ENCODE measurements at places on chromosomes 6 and 20.

DNA sequence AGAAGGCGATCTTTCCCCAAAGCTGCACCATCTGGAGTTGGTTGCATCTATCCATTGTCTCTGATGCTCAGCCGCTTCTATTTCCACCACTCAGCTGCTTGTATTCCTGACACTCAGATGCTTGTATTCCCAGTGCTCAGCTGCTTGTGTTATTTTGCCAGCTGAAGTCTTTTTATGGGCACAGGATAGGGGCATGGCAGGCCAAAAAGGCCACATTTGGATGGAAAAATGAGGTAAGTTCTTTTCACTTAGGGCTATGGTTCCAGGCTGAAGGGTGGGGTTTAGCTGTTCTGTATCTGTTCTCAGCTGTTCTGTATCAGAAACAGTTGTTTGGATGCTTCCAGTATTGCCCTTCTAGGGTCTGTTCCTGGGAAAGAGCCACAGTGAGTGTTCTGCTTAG, 944.9 kb downstream of the QKI start:
- no peak for DNase-seq

GRCh38 chr20:63748070-63748933, 8.7 kb downstream of the SLC2A4RG start:
- no peak for DNase-seq

DNA sequence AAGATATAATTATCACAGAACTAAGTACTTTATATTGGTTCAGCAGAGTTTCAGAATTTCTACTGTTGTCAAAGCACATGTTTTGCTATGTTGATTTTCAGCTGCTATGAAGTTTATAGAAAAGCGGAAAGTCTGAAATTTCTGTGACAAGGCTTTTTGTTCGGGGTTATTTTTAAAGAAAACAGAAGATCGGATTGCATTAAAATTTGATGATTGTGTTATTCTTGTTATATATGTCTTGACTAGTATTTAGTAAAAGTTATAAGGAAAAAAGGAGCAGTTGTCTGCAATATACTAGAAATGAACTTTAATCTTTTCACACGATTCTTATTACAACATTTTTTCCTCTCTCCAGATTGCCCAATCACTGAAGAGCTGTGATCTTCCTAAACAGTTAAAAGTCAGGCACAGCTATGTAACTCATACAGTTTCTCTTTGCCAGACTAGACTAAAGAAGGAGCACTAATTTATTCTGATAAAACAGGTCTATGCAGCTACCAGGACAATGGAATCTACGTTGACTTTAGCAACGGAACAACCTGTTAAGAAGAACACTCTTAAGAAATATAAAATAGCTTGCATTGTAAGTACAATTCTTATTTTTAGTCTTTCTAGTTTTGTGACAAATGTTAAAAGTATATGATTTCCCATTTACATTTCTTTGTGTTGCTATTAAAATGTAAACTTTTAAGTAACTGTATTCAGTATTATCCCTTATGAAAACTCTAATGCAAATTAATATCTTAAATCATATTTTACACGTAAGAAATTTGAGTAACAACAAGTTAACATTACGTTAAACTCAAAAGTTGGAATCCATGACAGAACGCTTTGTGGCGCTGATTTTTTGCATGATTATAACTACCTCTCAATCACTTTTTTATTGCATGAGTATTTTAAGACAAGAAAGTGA, at the start of gene ENPP3:
TSS of gene ENPP3 (plus strand) at position 423 of the 913 bp plus-strand sequence. CDS start at position 506, 83 bp downstream.
- DNase-seq = no peak

DNA sequence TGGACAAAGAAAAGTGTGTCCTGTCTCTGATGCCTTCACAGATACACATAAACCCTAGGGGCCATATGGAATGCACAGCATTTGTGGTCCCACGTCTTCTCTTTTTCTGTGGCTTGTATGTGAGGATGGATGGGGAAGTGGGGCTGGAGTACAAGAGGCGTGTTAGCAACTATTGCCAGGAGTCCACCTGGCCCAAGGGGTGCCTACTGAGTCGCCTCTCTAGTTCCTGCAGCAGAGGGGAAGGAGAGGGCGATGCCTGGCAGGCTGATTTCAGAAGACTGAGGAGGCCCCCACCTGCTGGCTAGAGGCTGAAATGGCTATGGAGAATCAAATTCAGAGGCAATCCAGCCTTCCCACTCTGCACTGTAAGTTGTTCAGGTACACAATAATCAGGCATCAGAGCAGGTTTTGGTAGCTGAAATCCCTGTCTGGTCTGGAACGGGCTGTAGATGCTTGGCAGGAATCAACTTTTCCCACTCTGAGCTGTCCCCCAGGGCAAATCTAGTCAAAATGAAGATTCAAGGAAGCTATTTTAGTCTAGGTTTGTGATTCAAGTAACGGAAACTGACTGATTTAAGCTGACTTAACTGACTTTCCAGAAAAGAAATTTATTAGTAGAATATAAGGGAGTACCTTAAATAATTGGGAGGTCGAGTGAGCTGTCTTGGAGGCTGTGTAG, 14.9 kb upstream of the PPARD start:
- DNase-seq = peak; percentile 66

GRCh38 chr20:1874450-1875182, 20.6 kb upstream of the SIRPA start:
- DNase-seq = no peak

- peak; percentile 15 for DNase-seq
Measured at GRCh38 chr20:56865055-56865454, 235.9 kb downstream of the TFAP2C start.

- DNase-seq = no peak
Measured at GRCh38 chr20:7696311-7696710, 243.9 kb downstream of the HAO1 start.

- no peak for DNase-seq
Measured at GRCh38 chr6:137496909-137497720, 2.9 kb upstream of the OLIG3 start.

GRCh38 chr6:116278854-116279231, 887 bp downstream of the TSPYL1 start:
- DNase-seq = no peak

DNA sequence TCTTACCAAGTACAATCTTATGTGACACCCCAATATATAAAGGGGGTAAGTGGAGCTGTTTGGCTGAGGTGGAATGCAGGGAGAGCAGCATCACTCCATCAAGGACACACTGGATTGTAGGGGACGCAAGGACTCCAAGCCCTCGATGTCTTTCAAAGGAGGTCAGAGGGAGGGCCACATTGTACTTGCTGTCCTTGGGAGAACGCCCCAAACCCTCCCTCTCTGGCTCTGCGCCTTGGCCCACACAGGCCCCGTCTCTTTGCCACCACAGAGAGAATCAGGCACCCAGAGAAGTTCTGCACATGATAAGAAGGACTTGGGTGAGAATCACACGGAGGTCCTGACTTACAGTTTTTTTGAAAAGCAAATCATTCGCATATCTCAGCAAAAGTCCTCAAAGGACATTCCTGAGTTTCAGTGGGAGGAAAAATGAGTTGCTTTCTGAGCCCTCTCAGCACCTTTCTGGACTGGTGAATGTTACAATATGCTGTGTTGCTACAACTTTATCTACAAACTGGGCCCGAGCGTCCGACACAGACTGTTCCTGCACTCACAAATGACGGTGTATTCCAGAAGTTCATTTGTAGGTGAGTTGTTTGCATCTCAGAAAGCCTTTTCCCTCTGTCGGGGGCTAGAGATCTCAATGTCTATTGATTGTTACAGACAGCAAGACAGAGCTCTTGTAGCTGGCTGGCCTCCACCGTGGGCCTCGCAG, 92.5 kb upstream of the AKAP12 start:
- DNase-seq = no peak

GRCh38 chr20:33568868-33569801, 79.2 kb downstream of the CBFA2T2 start:
- no peak for DNase-seq

GRCh38 chr6:106170030-106170791, 84.1 kb downstream of the PRDM1 start:
- DNase-seq = no peak

- DNase-seq = no peak
Measured at GRCh38 chr6:144223686-144224085, 61.4 kb upstream of the UTRN start.

DNA sequence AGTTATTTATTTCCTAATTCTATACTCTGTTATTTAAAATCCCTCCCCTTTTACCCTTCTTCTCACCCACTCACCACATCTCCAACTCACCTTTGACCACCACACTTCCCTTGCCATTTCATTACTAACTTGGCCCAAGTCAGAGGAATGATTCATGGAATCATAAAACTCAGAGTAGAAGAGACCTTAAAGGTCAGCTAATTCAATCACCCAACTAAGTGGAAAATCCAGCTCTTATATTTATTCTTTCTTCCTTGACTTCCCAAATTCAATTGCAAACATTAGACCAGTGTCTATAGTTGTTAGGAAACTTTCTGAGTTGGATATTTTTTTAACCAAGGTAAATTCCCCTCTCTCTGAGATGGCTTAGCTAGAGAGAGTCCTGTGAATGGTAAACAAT, 26.5 kb upstream of the HEY2 start:
- no peak for DNase-seq

DNA sequence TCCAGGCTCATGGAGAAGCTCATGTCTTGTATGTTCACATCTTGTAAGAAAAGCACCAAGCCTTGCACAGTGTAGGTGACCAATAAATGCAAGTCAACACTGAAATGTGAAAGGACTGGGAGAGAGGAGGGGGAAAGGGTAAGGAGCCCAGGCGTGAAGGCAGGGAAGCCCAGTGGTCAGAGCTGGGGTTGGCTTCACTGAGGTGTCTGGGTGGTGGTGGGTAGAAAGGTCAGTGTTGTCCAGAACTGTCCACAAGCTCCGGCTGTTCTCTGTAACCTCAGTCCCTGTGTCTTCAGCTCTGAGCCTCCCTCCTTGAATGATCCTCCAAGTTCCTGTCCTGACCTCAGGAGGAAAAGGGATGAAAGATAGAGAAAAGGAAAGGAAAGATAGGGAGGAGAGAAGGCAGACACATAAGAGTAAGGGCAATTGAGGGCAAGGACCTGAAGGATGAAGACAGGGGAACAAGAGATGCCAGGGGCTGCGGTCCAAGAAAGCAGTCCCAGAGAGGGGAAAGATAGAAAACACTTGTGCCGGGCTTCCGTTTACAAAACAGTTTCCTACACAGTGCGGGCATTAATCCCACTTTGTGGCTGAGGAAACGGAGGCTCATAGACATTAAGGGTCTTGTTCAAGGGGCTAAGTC, 2.4 kb upstream of the TNXB start:
- no peak for DNase-seq

DNA sequence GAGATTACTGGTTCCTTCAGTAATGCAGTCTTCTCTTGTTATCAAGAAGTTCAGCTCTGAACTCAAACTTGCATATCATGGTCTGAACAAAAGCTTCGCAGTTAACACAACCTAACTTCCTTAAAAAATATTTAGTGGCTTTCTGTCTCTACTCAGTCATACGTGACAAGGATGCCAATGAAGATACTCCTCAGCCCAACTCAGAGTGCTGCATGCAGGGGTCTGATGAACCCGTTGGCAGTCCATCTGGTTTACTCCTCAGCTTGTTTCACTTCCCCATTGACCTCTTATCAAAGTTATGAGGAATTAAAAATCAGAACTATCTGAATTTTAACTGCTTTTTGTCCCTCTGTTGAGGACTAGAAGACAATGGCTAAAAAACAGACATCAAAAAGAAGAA, 56.6 kb upstream of the RIN2 start:
- DNase-seq = no peak

DNA sequence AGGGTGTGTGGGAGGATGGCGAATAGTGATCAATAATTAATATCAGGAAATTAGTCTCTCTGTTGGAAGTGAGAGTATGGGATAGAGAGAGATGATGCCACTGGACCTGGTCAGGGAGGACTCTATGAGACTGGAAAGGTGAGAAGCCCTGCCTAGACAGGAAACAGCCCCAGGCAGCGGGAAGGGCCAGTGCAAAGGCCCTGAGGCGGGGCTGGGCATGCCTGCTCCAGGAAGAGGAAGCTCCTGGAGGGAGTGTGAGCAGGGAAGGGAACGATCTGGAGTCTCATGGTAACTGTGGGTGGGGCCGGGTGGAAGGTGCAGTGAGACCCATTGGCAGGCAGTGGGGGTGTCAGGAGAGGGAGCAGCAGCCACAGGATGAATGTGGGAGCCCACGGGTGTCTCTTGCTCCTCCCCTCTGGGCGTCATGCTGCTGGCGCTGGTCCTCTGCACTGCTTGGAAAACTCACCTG, 1.8 kb upstream of the CST3 start:
- DNase-seq = no peak

DNA sequence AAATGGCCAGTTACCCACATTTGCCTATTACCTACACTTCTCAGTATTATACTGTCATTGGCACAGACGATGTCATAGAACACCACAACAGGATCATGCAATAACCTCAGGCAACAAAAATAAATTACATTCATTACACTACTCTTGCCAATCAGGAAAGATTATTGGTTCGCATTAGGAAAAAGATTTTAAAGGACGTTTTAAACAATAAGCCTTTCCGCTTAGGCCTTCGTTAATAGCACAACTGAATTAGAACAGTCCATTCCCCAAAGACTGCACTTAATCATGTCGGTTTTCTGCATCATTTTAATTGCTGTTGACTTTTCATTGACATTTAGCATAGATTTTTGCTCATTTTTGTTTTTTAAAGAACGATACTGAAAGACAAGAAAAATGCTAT, 912 bp upstream of the SENP6 start:
- DNase-seq = peak; percentile 11

- DNase-seq = peak; percentile 83
Measured at GRCh38 chr6:32244946-32245398, 21.1 kb upstream of the NOTCH4 start.

GRCh38 chr20:5140195-5140594, 13.4 kb downstream of the CDS2 start:
- DNase-seq = no peak

DNA sequence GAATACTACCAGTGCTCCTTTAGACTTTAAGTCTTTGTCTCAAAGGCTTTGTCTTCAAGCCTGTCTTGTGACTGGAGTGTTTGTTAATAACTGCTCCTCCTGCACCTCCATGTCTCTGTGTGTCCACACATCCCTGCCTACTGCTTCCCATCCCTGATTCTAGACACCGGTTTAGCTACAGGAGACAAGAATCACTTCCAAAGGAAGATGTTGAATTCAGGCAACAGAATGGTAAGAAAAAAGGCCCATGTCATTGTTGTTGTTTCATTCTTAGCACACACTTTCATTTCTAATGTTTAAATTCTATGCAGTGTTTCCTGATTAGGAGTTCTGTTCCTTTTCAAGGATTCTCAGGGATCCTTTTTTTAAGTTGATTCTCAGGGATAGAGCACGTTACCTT, 293.6 kb upstream of the STXBP5 start:
- DNase-seq = no peak

- DNase-seq = no peak
Measured at GRCh38 chr6:90547079-90547478, 39.8 kb downstream of the MAP3K7 start.
